ACHN (cell line): ENCODE measurements at places on chromosomes 7 and 10.
A peak's percentile ranks its signal among the peaks of the same experiment; 100 is the strongest.

DNA sequence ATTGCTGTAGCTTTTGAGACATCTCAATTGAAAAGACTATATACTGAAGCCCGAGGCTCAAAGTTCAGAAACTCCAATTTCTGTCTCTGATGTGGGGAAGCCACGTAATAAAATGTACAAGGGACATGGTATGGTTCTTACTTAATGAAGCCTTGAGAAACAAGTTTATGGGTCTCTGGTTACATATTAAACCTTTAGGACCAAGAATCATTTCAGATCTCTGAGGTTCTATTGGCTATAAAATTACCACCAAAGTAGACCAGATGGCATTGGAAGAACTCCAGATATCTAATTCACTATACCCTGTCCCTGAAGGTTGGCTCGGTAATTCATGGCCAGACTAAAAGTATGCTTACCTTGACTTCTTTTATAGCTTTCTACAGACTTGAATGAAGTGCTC lies 23.7 kb downstream of the STAMBPL1 start:
- DNase-seq, result no peak

DNA sequence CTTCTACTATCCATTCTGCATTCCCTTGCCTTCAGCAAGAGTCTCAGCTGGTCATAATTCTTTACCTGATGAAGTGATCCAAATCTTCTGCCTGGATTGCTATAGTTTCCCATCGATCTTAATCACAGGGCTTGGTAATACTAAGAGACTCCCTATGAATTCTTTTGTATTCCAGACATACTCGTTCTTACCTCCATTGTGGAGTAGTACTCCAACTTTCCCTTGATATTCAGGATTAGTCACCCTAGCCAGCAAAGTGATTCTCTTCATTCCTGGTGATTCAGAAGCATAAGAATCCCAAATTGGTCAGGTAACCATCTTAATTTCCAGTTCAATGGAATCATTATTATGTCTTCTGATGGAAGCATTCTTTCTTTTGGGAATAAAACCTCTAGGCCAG lies 96.7 kb downstream of the TWIST1 start:
- DNase-seq, result no peak

GRCh38 chr7:130393841-130394411 lies 13.6 kb downstream of the CPA1 start:
- DNase-seq, result no peak

DNA sequence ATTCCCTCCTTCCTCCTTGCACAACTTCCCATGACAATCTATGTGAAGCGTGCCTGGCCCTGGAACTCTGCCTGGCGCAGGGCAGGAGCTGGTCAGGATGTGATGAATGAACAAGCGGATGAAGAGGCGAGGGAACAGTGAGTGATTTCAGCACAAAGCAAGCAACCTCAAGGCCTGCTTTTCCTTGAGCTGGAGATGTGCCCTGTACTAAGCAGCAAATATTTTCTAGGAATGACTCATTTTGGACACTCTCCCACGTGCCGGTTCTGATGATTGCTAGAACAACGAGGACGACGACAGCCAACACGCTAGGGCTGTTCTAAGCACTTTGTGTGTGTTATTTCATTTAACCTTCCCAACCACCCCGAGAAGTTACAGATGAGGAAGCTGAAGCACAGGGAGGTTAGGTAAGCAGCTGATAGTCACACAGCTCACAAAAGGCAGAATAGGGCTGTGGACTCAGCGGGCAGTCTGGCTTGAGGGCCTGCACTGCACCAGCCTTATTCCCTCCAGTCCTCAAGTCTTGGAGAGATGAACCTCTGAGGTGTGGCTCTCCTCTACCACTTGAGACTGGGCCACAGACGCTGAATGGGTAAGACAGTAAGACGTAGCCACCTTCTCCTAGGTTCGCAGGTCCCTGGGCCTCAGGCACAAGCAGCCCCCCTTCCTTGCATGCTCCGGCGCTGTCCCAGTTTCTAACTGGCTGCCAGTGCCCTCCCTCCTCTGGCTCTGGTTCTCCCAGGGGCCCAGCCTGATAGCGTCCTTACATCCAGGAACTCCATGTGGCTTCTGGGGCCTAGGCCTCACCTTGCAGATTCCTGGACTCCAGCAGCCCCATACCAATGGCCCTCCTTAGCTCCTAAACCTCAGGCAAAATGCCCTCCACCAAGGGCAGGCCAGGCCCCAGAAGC lies 59.0 kb downstream of the YKT6 start:
- peak; percentile 24 for DNase-seq

- no peak for DNase-seq
Observed at GRCh38 chr7:137007001-137007694, 138.7 kb downstream of the CHRM2 start.
